ENCODE measurements at places on chromosomes 4 and X.

DNA sequence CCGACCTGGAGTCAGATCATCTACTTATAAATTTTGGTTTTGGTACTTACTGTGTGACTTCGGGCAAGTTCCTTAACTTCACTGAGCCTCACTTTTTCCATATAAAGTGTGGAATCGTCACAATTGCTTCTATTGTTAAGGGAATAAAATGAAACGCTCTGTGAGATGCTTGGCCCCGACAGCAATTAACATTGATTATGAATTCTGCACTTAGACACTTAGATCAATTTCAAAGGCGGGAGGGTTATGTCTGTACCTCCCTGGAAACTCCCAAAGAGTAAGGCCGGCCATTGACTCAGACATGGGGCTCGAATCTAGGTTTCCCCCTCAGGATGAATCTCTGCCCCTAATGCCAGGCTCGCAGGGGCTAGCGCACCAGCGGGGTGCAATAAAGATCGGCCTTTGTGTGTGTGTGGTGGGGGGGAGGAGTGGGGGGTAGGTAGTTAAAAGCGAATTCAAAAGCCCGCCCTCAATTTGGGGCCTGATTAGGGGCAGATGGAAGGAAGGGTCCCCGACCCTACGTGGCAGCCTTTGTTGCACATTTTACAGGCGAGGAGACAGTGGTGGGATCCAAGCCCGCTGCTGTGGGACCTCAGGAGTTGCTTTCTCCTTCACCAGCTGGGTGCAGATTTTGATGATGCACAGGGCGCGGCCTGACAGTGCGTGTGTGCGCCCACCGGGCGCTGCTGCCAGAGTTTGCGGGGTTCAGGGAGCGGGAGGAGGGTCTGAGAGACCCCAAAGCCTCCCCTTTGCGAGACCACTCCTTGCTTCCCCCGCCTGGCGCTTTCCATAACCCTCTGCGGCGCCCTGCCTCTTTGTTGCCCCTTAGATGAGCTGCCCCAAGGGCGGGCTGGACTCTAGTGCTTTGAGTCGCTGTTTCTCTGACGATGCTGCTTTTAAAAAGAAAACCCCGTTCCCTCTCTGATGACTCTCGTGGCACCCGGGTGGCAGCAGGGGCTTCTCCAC lies 9.6 kb downstream of the MSX1 start:
- DNase-seq, result no peak

DNA sequence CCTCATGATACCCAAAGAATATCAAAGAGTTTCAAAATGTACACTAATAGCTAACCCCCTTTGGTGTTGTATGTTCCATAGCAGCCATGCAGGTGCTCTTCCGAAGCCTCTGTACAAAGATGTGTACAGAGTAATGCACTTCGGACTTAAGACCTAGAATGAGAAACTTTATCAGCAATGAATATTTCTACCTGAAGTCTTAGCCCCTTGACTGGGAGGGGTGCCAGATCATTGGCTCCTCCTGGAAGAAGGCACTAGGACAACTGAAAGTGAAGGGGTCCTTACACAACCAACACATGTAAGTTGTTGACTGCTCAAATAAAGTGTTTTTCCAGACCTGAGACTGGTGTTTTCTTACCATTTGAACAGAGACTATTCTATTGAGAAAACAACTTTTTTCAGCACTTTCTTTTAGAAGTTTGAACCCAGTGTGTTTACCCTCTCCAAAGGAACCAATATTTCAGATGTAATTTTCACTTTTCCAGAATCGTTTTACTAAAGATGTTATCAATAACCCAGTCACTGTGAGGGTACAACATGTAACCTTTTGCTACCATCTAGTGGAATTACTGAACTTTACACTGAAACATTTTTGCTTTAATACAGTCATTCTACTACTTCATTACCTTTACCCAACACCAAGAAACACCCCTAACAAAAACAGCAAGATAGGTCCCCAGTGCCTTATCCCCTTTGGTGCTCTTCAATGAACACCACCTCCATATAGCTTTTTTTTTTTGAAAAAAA lies 33.3 kb upstream of the PRDX4 start:
- peak; percentile 20 for DNase-seq

DNA sequence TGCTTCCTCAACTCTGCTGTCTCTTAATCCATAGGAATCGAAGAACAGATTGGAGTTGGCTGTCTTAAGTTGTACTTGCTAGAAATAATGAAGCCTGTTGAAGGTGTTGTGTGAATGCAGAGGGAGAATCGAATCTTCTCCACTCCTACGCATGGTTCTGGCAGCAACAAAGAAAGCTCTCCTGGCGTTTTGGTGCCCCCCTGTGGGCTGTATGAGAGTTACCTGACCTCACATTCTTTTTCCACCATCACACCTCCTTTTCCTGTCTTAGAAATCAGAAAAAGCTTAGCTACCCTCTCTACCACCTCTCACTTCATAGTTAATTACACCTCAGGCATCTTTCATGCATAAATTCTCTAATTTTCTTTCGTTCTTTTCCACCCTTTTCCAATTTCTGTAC lies 16.3 kb downstream of the KLF8 start:
- peak; percentile 75 for DNase-seq

DNA sequence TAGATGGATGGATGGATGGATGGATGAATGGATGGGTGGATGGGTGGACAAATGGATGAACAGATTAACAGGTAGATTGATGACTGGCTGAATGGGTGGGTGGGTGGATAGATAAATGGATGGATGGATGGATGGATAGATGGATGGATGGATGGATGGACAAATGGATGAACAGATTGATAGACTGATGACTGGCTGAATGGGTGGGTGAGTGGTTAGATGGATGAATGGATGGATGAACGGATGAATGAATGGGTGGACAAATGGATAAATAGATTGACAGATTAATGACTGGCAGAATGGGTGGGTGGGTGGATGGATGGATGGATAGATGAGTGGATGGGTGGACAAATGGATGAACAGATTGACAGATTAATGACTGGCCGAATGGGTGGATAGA lies 13.6 kb upstream of the AKAP17A start:
- no peak for DNase-seq

- DNase-seq, result no peak
Observed at GRCh38 chrX:18895189-18895951, 88.5 kb downstream of the PHKA2 start.

DNA sequence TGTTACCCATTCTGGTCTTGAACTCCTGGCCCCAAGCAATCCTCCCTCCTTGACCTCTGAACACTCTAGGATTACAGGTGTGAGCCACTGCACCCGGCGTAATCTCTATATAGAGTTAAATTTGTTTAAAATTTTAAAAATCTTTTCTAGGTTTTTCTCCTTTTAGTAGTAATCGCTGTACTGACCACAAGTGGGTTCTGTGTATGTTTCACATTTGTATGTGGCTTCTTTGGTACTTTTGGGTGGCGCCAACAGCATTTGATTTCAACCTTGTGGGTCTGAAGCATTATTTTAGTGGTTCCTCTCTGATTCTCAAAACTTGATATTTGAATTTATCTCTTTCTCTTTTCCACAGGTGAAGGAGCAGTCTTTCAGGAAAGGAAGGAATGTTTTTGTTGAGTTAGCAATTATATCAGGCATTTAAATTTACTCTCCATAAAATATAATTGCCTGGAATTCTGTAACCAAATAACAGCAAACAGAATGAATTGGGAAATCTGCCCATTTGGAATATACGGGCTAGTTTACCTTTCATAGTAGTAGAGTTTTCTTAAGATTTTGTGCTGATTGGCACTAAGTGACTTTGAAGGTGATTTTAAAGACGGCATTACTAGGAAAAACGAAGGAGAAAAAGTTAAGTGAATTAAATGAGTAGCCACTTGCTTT lies 29.5 kb downstream of the ARHGAP10 start:
- DNase-seq, result no peak

GRCh38 chr4:67934628-67935027 lies 28.7 kb downstream of the TMPRSS11A start:
- DNase-seq, result no peak

DNA sequence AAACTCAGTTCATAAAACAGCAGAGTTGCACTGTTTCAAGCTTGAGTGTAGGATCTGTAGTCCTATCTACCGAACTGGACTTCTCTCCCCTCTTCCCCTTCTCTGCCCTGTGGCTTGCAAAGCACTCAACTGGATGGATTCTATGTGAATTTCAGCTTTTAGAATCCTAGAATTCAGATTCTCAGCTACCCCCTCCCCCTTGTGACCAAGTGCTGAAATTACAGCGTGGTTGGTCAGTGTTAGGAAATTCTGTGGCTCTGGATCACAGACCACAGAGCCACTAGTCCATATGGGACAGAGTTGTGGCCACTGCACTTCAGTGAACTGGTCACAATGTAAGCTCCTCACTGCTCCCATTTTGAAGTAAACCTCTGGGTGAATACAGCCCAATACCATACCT lies 64.6 kb upstream of the TRPC5 start:
- peak; percentile 10 for DNase-seq

DNA sequence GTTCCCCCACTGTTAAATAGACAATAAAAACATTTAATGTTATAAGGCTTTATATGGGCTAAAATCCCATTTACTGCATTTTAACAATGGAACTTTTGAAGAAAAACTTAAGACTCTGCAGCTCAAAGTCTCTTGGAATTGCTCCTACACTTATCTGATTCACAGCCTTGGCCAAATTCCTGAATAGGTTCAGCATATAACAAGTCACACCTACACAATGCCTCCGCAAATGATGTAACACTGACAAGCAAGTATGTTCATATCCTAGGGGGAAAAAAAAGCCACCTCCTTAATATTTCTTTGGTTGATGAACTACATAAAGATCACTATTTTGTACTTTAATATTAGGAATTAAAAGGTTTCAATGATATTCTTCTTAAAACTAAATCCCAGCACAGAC lies 34.5 kb downstream of the RPS6KA6 start:
- no peak for DNase-seq

GRCh38 chr4:6191448-6192130 lies 8.8 kb downstream of the JAKMIP1 start:
- DNase-seq, result no peak
